ENCODE measurements at places on chromosomes 4 and X.

GRCh38 chrX:10648614-10649013 lies 28.2 kb upstream of the MID1 start:
- no peak for DNase-seq

GRCh38 chrX:1076871-1077651 lies 135.4 kb downstream of the CRLF2 start:
- DNase-seq = no peak

DNA sequence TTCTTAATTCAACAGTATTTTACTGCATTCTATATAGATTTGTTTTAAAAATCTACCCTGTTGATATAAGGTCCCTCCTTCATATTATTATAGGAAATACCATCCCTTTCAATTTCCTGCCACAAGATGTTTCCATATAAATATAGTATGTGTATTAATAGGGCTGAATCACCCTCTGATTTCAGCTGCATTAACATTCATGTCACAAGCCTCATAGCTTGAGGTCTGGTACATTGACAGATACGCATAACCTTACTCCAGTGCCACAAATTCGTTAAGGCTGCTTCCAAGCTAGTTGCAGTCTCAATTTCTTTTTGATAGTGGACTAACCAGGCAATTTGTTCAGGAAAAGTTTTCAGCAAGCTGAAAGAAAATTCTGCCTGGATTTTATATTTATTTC lies 128.4 kb downstream of the KLHL34 start:
- DNase-seq = no peak

GRCh38 chrX:108064001-108064400 lies 19.1 kb downstream of the VSIG1 start:
- no peak for DNase-seq

DNA sequence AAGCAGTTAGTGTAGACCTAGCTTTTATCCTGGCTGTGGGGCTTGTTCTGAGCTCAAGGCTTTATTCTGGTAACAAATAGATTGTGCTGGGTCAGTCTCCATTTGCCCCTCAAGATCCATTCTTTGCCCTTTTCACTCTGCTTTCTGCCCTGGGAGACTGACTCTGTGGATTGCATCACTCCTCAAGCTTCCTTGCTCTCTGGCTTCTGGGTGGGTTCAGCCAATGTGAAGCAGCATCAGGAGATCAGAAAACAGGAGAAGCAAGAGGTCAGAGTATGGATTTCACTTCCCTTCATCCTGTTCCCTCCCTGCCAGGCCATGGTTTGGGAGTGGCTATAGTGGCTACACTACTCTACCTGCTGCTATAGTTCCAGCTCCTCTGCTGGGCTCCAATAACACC lies 184.1 kb upstream of the NDP start:
- no peak for DNase-seq

DNA sequence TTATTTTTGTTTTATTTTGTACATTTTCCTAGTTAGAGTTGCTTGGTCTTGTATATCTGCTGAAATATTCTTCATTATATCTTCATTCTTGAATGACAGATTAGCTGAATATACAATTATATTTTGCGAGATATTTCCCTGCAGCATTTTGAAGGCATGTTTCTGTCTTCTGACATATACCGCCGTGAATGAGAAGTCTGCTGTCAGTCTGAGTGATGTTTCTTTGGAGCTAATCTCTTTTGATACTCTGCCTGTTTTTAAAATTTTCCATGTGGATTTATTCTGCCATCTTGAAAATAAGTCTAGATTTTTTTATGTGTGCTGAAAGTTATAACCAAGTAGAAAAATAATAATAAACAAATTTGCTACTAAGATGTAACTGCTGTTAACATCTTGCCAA lies 148.5 kb downstream of the MAGEC1 start:
- no peak for DNase-seq

DNA sequence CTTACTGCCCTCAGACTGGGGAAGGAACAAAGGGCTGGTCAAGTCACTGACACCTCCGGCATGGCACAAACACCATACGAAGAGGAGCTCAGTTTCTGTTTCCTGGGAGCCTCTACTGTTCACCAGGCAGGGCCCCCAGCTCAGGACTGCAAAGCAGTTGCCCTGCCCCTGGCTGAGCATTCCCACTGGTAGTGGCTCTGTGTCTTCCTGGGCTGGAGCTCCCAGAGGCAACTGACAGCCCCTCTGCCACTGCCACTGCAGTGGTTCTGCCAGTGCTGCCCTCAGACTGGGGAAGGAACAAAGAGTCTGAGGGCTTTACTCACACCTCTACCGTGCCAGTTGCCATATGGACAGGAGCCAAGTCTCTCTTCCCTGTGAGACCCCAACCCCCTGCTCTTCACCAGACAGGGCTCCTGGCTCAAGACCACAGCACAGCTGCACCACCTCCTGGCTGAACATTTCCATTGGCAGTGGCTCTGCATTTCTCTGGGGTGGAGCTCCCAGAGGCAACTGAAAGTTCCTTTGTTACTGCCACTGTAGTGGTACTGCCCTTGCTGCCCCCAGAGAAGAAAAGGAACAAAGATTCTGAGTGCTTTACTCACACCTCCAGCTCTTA lies 67.9 kb downstream of the SMARCA5 start:
- DNase-seq = no peak

GRCh38 chr4:77349364-77349763 lies 192.4 kb downstream of the CCNG2 start:
- DNase-seq = no peak

- no peak for DNase-seq
Measured at GRCh38 chr4:187065396-187065795, 341.7 kb upstream of the FAT1 start.

DNA sequence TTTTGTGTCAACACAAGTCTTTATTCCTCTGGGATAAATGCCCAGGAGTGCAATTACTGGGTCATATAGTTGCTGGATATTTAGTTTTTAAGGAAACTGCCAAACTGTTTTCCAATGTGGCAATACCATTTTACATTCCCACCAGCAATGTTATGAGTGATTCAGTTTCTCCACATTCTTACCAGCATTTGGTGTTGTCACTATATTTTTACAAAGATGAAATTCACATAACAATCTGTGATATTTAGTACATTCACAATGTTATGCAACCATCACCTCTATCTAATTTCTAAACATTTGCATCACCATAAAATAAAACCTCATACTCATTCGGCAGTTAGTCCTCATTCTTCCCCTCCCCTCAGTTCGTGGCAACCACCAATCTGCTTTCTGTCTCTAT lies 75.0 kb downstream of the MAMLD1 start:
- DNase-seq = no peak

DNA sequence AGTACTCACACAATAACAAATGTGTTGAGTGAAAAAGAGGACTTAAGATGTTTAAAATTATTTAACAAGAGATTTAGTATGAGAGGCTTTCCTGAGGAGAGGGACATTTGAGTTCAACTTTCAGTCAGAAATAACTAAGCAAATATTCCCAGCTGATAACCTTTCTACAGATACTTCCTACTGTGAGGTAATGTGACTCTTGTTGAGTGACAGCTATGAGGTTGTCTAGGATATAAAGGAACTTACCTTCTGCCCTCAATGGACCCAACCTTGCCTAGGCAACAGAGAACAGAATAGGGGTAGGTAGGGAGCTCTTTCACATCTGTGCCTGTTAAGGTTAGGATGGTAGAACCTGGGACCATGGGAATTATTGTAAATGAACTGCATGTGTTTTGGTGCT lies 54.7 kb downstream of the GLUD2 start:
- DNase-seq = no peak

- DNase-seq = no peak
Measured at GRCh38 chrX:42463706-42464490, 314.1 kb downstream of the PPP1R2C start.

GRCh38 chr4:183348706-183349659 lies 26.8 kb upstream of the CLDN24 start:
- no peak for DNase-seq

DNA sequence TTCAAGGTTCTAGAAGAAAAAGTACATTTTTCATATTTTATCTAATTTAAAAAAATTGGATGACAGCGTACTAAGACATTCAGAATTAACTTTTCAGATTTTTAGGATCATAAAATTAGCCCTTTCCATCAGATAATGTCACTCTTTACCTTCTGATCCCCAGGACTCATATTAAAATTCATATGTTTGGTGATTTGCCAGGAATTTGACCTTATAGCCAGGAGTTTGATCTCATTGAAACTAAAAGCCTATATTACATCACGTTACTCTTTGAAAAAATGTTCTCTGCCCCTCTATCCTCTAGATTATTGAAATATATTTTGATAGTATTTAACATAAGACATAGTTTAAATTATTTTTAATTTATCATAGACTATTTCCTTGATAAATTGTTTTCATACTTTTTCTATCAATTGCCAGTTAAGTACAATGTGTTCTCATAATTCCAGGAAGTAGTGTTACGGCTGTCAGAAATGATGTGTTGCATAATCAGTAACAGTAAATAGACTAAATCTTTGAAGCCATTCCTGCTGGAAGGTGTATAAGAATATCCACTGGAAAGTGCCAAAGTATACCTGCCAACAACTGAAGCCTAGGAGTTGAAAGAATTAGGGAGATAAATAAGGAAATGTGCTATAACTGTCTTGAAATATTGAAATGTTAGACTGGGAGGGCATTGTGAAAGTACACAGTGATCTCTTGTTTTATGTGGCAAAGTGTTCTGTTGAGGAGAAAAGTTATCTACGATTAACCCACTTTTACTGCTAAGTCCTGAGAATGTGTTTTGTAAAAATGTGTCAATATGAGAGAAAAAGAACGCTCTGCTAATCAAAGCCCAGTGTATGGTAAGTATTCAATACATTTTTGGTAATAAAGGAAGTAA lies 32.9 kb upstream of the PDGFC start:
- DNase-seq = no peak

GRCh38 chr4:56698329-56698728 lies 17.2 kb upstream of the HOPX start:
- DNase-seq = no peak

- no peak for DNase-seq
Measured at GRCh38 chrX:152658302-152658701, 20.6 kb downstream of the GABRQ start.

GRCh38 chr4:100076753-100077152 lies 113.5 kb downstream of the DDIT4L start:
- no peak for DNase-seq

DNA sequence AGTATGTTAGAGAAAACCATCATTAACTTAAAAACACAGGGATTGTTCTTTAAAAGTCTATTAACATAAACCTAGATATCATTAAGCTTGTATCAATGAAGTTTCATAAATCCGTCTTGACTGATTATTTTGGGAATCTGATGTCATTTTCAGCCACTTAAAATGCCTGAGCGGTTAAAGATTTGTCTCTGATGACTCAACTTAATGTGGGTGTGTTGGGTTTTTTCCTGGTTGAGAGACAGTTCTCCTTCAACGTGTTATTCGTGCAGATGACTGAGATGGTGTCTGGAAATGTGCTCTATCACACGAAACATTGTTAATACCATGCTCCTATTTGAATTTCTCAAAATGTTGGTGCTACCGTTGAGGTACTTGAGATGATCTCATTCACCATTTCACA lies 227.3 kb upstream of the TENM3 start:
- no peak for DNase-seq

DNA sequence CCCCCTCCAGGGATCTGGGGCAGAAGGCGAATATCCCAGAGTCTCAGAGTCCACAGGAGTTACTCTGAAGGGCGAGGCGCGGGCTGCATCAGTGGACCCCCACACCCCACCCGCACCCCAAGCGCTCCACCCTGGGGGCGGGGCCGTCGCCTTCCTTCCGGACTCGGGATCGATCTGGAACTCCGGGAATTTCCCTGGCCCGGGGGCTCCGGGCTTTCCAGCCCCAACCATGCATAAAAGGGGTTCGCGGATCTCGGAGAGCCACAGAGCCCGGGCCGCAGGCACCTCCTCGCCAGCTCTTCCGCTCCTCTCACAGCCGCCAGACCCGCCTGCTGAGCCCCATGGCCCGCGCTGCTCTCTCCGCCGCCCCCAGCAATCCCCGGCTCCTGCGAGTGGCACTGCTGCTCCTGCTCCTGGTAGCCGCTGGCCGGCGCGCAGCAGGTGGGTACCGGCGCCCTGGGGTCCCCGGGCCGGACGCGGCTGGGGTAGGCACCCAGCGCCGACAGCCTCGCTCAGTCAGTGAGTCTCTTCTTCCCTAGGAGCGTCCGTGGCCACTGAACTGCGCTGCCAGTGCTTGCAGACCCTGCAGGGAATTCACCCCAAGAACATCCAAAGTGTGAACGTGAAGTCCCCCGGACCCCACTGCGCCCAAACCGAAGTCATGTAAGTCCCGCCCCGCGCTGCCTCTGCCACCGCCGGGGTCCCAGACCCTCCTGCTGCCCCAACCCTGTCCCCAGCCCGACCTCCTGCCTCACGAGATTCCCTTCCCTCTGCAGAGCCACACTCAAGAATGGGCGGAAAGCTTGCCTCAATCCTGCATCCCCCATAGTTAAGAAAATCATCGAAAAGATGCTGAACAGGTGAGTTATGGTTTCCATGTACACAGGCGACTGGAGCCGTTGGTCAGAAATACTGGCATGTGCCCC lies at the start of gene CXCL1:
CXCL1 (plus strand) TSS at position 264 of the 926 bp plus-strand sequence; CDS start at position 342, 78 bp downstream.
- no peak for DNase-seq

DNA sequence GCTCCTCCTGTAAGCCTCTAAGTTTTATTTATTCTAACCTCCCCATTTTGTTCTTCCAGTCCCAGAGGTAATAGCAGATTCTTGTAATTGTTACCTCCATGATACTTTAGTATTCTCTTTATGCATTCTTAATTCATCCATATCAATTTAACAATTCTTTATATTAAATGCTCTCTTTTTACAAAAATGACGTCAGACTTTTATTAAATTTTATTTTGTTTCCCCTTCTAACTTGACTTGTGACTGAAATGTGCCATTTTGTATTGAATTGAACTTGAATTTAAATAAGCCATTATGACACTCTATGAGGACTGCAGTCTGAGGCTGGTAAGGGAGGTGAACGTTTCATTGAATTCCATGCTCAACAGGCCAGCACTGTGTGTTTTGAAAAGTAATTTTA lies 60.0 kb upstream of the NUDT10 start:
- no peak for DNase-seq

GRCh38 chrX:97358941-97359340 lies 475.2 kb downstream of the RPA4 start:
- DNase-seq = no peak

DNA sequence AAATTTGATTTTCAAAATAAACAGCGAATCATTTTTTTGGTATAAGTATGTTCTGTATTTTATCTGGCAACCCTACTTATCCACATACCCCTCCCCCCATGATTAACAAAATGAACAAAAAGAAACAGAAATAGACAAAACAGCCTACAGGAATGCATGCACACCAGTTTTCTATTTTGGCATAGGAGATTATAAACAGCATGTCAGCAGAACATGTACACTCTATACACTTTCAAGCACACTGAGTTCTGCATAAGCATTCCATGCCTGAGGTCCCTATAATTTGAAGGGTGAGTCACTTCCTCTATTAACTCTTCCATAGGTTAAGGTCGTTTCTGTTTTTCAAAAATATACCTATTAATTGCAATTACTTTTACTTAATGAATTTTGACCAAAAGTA lies 28.0 kb upstream of the ZNF280C start:
- DNase-seq = no peak

GRCh38 chr4:82776925-82777542 lies 21.6 kb downstream of the SCD5 start:
- no peak for DNase-seq

- no peak for DNase-seq
Measured at GRCh38 chr4:95439071-95439470, 109.7 kb downstream of the UNC5C start.

- no peak for DNase-seq
Measured at GRCh38 chr4:78532046-78532445, 19.5 kb upstream of the ANXA3 start.
